HepG2 (cell line): ENCODE measurements at places on chromosomes 12 and 14. TPM values are rescaled to one million over a fixed set of nuclear protein-coding genes. Genes with fewer than 3 reads are reported as not detected.

Gene PPM1H
- 38.1 and 42.0 TPM in 2 replicates for total RNA-seq

Gene IQSEC3
- not detected in 2 replicates for total RNA-seq

- no peak overlapping the region for H3K27ac ChIP-seq
- no peaks in the 10 kb centered on the region for H3K4me1 ChIP-seq
- no peak for DNase-seq
- H3K27me3 ChIP-seq: no peaks in the 10 kb centered on the region
- no peak overlapping the region for H3K4me3 ChIP-seq
- no peaks in the 10 kb centered on the region for H3K36me3 ChIP-seq
Measured at GRCh38 chr12:93943780-93944179, 204.6 kb upstream of the PLXNC1 start.

Gene MGP
- not detected in 2 replicates for total RNA-seq

- no peak overlapping the region for H3K4me3 ChIP-seq
- no peaks in the 10 kb centered on the region for H3K4me1 ChIP-seq
- no peak for DNase-seq
- H3K27ac ChIP-seq: no peak overlapping the region
Measured at GRCh38 chr12:3727354-3727753, 25.6 kb downstream of the CRACR2A start.

Gene CIROP
- not detected in 2 replicates for total RNA-seq

Gene ENDOU
- not detected in 2 replicates for total RNA-seq

DNA sequence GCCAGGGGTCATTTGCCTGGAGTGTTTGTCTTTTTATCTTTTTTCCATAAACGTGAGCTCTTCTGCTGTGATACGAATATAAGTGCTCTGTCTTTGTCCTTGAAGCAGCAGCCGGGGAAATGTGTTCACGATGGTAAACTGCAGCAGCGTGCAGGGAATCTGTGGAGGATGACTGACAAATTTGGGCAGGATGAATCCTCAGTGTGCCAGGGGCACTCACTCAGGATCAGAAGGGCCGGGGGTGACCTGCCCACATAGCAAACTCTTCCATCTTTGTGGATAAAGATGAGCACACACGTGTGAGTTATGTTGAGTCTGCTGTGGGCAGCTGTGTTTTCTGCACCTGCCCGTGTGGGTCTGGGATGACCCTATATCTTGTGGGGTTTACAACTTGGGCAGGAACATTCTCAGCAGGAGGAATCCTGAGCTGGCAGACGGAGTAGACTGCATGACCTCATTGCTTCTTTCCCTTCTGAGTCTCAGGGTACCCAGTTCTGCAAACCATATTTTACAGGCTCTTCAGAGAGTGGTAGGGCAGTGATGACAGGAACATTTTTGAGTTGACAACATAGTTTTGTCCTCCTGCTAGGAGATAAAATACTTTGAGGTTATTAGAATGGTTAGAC is 711 bp downstream of the ANO4 start:
- H3K27ac ChIP-seq: no peak overlapping the region
- DNase-seq: no peak
- H3K4me3 ChIP-seq: no peak overlapping the region
- no peaks in the 10 kb centered on the region for H3K4me1 ChIP-seq
- H3K36me3 ChIP-seq: no peaks in the 10 kb centered on the region

Gene TSHR
- not detected in 2 replicates for total RNA-seq

- no peaks in the 10 kb centered on the region for H3K27me3 ChIP-seq
- DNase-seq: no peak
- no peak overlapping the region for H3K4me3 ChIP-seq
Measured at GRCh38 chr14:90968025-90968424, 92.4 kb downstream of the RPS6KA5 start.

DNA sequence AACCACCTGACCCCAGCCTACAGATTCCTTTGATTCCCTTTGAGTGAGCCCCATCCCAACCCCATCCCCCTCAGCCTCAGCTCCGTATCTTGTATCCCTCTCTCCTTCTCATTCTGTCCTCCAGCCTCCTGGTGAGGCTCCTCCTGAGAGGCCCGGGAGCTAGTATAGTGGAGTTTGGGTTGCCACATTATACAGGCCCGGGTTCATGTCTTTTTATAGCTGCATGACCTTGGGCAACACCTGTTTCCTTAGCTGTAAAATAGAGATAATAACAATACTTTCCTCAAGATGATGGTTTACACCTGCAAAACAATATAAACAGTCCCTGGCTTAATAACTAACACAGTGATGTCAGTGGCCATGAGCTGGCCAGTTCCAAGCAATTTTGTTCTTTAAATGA is 89.8 kb downstream of the STAB2 start:
- H3K27me3 ChIP-seq: peaks cover 3% of the 10 kb centered on the region; the same call in 2 of the 3 replicates
- H3K36me3 ChIP-seq: no peaks in the 10 kb centered on the region
- no peak for DNase-seq

DNA sequence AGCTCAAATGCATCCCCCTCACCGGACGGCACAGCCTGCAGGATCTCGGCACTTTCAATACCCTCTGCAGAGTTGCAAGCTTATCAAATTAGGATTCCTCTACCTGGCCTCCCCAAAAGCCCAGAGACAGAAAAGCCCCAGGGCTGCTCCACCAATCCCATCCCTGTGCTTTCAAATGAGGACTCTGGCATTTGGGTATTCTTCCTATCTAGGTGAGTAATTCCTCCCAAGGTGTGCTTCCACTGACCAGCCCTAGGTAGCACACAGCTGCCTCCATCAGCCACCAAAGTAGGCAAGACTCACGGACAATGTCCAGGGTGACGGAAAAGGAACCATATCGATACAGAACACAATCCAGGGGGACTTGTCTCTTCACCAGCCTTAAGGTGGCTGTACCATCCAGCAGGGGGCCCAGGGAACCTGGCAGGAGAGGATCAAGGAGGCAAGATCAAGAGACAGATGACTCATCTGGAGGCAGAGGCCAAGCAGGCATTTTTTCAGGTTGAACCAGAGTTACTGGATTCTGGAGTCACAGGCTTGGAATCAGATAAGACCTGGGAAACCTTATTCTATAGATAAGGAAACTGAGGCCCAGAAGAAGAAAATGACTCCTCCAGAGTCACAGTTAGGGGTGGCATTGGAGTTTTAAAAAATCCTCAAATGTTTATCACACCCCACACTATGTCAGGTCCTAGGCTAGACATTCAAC is 9.9 kb downstream of the PMEL start:
- H3K36me3 ChIP-seq: no peaks in the 10 kb centered on the region
- no peak overlapping the region for H3K27ac ChIP-seq
- peak; percentile 48 for DNase-seq
- H3K27me3 ChIP-seq: no peaks in the 10 kb centered on the region
- no peak overlapping the region for H3K4me3 ChIP-seq
- peaks cover 12% of the 10 kb centered on the region for H3K4me1 ChIP-seq

DNA sequence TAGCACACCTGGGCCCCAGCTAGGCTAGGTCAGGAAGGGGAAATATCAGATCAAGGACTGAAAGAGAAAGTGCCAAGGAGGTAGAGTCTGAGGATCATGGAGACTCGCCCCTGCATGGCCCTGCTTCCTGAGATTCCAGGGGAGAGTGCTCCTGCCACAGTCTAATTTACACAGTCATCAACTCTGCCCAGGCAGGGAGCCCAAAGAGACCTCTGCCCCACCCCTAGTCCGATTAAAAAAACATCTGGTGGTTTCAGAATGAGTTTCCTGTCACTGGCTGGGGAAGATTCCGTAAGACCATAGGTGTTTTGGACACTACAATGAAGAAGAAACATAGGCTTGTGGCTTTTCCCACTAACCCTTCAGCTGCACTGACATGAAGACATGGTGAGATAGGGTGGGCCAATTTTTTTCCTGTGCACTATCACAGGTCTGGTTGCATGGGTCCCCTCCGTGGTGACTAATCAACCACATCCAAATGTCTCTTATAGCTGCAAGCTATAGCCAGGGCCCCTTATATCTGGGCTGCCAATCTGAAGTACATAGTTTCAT is 31.5 kb upstream of the GZMB start:
- H3K4me3 ChIP-seq: no peak overlapping the region
- H3K27ac ChIP-seq: no peak overlapping the region
- no peaks in the 10 kb centered on the region for H3K4me1 ChIP-seq
- H3K36me3 ChIP-seq: no peaks in the 10 kb centered on the region

Gene HOXC6
- not detected in 2 replicates for total RNA-seq

Gene TC2N
- total RNA-seq: not detected in 2 replicates

DNA sequence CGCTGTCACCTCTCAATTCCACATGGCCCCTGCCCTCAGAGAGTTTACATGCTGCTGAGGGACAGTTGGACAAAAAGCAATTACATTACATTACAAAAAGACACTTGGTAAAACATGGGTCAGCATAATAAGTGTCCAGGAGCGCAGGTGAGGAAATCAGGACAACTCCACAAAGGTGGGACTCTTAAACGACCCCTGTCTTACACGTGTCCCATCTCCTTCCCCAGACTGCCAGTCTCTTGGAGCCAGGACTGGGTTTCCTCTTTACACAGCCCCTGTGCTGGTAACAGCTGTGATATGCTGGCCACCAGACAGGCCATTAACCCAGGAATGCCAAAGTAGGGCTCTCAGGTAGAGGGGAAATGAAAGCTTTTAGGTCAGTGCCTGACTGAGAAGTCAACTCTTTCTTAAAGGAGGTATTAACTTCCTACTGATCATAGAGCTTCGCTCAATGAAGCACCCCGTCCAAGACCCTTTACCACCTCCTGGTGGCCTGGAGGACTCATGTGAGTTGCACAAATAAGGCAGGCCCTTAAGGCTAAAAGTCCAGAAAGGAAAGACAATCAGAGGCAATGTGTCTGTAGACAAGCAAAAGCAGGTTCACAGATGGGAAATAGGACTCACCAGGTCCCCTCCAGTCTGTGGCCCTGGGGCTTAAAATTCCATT is 55.5 kb downstream of the ANO2 start:
- no peaks in the 10 kb centered on the region for H3K4me1 ChIP-seq
- H3K36me3 ChIP-seq: no peaks in the 10 kb centered on the region

Gene MYO1H
- not detected in 2 replicates for total RNA-seq

GRCh38 chr14:105865266-105865903 is 339.0 kb downstream of the TMEM121 start:
- no peaks in the 10 kb centered on the region for H3K36me3 ChIP-seq
- DNase-seq: no peak
- no peak overlapping the region for H3K27ac ChIP-seq

DNA sequence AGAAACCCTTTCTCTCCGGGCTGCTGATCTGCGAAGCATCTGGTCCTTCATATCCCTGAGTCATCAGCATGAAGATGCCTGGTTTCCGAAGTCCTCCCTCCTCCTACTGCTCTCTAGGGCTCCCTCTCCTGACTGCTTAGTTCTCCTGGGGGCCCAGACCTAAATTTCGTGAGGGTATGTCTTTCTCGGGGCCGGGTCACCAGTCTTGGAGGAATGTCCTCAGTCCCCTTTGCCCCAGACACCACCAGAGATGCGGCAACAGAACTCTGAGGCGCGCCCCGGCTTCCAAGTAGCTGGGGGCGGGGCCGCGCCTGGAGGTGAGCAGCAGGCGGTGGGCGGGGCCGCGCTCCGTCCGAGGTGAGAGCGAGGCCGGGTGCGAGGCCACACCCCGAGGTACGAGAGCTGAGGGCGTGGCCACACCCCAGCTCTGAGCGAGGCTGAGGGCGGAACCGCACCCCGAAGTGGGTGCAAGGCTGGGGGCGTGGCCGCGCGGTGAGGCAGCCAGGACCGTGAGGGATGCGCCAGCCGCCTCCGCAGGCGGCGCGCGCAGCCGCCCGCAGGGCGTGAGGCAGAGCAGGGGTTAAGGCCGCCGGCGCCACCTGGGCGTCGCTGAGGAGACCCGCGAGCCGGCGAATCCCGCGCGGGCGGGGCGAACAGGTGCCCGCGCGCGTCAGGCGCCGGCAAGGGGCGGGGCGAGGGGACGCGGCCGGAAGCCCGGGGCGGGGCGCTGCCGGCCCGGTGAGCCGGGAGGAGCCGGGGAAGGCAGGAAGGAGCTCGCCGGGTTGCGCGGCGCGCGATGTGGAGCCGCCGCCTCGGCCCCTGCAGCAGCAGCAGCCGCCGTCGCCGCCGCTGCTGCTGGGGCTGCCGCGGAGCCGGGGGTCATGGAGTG is at the start of gene BICDL1:
Gene BICDL1 (plus strand): TSS at position 765 of the 889 bp plus-strand sequence. CDS start 633 bp downstream, outside the sequence.
- H3K27me3 ChIP-seq: no peaks in the 10 kb centered on the region; the same call in none of the 2 replicates
- peak within 1 kb of the TSS; percentile 64 for H3K4me3 ChIP-seq
- no peaks in the 10 kb centered on the region for H3K36me3 ChIP-seq
- peak within 1 kb of the TSS; percentile 46 for H3K27ac ChIP-seq
